ENCODE measurements at places on chromosomes 3 and 15.

- DNase-seq, result no peak
Measured at GRCh38 chr15:79970624-79971434, at the start of gene BCL2A1. Gene BCL2A1, minus strand, starts transcription at chr15:79971196. Its CDS starts 77 bp downstream, at chr15:79971119.

GRCh38 chr3:62672270-62672987 is 202.8 kb downstream of the CADPS start:
- no peak for DNase-seq

DNA sequence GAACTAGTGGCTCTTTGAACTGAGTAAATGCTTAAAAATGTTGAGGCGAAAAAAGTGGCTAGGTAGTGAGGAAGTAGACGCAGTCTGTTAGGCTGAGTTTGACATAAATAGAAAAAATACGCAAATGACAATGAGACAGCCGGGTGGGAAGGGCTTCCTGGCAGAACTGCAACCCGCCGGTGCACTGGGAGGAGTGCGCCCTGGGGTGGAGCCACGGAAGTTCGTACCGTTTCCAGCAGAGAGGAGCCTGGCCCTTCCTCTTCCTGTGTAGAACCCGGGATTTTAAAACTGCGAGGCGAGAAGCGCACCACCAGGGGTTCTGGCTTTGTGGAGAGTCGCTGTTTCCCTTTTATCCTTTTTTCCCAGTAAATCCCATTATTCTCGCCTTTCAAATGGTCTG is 602.6 kb downstream of the PYDC2 start:
- DNase-seq, result no peak

DNA sequence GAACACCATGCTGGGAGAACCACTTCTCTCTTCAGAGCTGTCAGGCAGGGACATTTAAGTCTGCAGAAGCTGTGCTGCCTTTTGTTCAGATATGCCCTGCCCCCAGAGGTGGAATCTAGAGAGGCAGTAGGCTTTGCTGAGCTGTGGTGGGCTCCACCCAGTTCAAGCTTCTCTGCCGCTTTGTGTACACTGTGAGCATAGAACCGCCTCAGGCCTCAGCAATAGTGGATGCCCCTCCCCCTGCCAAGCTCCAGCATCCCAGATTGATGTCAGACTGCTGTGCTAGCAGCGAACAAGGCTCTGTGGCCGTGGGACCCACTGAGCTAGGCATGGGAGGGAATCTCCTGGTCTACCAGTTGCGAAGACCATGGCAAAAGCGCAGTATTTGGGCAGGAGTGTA is 121.6 kb downstream of the NFKBIZ start:
- DNase-seq, result no peak

- no peak for DNase-seq
Measured at GRCh38 chr3:37347941-37348340, 173.6 kb upstream of the LRRFIP2 start.

- DNase-seq, result no peak
Measured at GRCh38 chr15:26868029-26868685, 1.3 kb downstream of the GABRA5 start.

GRCh38 chr3:49534581-49535441 is 19.5 kb upstream of the BSN start:
- DNase-seq, result no peak

DNA sequence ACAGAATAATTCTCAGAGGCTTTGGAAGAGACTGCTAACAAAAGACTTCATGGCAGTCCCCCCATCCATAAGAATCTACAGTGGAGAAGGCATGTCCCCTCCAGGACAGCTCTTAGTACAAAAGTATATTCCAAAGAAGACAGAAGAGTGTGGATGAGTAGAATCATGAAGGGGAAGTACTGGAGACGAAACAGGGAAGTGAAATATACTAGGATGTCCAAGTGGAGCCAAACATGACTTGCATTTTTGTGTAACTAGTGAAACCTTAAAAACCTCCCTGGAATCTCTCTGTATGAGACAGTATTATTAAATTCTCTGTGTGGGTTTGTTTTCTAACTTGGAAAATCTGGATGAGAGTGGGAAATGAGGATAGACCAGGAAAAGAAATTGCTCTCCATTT is 312.4 kb downstream of the RSL24D1 start:
- no peak for DNase-seq

DNA sequence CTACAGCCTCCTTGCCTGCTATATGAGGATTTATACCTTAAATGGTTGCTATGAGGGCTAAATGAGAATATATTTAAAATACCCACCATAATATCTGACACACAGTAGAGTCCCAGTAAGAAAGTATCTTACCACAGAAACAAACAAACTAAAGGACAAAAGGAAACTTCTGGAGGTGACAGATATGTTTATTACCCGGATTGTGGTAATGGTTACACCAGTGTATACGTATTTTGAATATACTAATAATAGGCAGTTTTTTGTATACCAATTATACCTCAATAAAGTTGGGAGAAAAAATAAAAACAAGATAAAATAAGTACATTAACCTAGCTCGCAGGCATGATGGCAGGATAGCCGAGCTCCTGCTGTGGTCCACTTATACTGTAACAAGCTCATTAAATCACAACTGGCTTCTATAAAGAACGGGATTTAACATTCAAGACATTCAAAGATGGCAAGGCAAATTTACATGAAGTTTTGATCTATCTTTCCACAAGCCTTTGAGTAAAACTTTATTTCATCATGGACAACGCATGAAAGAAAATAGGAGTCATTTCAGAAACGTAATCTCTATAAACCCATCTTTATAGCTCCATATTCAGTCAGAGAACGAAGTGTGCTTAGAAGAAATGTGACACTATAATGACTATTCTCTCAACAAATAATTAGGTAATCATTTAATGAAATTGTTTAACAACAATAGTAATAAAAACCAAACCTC is 1.5 kb downstream of the RPN1 start:
- no peak for DNase-seq

DNA sequence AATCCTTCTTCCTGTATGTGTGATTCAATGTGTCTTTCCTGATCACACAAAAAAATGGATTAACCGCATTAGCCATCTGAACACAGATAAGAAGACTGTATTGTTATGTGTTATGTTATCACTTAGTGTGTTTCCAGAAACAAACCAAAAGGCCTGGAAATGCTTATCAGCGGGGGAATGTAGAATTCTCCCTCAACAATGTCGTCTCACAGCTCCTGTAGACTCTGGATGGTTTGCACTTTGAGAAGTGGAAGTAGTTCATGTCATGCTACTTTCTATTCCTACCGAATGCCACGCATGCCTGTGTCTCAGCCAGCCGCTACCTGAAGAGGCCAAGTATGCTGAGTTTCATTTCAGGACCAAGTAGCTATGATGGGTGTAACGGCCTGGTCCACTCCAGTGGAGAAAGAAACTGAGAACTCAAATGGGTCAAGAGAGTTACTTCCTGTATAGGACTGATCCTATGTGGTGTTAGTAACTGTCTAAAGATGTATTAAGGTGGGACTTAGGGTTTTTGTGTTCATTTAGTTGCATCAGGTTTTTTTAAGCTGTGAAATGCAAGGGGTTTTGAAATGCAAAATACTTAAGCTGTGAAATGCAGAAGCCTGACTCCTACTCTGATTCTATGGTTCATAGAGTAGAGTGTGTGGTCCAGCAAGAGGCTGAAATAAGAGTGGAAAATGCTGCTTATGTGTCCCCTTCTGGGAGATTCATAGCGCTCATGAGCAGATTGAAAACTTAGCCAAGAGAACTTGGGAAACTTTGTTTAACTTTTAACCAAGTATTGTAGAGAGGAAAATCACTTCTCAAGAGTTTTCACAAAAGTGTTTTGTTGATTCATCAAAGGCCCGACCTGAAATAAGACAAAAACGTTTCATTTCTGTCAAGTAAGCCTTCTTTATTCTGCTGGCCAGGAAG is 118.5 kb upstream of the LMOD3 start:
- DNase-seq, result no peak

- peak; percentile 54 for DNase-seq
Measured at GRCh38 chr3:159775372-159775961, 213.2 kb upstream of the IL12A start.

DNA sequence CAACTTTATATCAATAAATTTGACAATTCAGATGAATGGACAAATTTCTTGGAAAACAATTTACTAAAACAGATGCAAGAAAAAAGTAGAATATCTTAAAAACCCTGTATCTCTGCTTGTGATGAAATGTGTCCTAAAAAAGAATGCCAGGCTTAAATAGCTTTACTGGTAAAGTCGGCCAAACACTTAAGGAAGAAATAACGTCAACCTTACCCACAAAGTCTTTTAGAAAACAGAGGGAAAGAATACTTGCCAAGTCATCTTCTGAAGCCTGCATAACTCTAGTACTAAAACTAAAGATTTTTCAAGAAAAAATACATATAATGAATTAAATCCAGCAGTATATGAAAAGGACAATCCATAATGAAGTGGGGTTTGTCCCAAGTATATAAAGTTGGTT is 111.1 kb downstream of the RASA2 start:
- no peak for DNase-seq

- no peak for DNase-seq
Measured at GRCh38 chr15:62552444-62552843, 387.4 kb upstream of the C2CD4B start.

DNA sequence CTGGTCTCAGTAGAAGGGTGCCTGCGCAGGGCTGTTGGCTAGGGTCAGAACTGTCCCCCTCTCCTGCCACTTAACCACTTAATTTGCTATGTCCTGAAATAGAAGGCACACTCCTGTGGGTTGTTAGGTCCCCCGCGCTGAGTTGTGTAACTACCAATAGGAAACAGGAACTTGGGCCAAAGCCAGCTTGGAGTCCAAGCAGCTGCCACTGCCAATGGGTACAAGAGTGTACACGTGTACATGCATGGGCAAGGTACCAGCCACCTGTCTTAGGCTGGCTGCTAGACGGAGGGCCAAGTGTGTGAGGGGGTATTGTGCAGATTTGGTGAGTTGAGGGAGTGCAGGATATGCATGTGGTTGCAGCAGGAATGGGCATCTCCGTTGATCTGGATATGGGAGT is 29.7 kb upstream of the POLG start:
- DNase-seq, result no peak

- DNase-seq, result no peak
Measured at GRCh38 chr3:186178412-186178811, 69.5 kb upstream of the ETV5 start.

GRCh38 chr3:135860761-135861160 is 104.8 kb upstream of the PPP2R3A start:
- DNase-seq, result no peak

- DNase-seq, result no peak
Measured at GRCh38 chr3:25536521-25537391, 108.7 kb downstream of the RARB start.

DNA sequence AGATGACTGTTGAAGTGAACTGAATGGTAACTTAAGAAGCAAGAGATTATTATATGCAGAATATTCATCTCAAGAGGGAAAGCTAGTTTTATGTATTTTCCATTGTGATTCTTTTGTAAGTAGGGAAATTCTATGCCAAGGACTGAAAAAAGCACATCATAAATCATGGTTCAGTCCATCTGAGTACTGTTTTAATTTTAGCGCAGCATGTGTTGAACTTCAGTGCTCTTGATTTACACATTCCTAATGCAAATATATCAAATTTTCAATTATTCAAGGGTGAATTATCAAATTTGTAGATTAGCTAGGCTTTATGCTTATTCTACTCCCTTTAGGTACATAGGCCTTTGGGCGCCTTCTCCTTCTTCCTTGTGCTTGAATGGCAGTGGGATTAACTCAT is 50.3 kb upstream of the TCF12 start:
- DNase-seq, result no peak

- DNase-seq, result no peak
Measured at GRCh38 chr3:29971895-29972294, 634.5 kb upstream of the TGFBR2 start.

DNA sequence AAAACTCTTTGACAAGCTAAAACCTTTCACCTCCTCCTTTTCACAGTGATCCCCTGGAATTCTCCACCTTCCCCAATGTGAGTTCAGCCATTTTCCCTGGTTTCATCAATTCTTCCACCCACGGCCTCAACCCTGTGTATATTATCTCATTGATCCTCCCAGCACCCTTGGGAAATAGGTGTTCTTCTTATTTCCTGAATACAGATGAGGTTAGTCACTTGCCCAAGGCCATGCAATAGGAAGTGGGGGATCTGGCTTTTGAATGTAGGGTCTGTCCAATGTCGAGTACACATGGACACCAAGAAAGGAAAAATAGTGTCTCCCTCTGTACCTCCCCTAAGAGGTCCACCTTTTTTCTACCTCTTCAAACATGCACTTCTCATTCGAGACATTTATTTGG is 262.8 kb upstream of the ST8SIA2 start:
- DNase-seq, result no peak

DNA sequence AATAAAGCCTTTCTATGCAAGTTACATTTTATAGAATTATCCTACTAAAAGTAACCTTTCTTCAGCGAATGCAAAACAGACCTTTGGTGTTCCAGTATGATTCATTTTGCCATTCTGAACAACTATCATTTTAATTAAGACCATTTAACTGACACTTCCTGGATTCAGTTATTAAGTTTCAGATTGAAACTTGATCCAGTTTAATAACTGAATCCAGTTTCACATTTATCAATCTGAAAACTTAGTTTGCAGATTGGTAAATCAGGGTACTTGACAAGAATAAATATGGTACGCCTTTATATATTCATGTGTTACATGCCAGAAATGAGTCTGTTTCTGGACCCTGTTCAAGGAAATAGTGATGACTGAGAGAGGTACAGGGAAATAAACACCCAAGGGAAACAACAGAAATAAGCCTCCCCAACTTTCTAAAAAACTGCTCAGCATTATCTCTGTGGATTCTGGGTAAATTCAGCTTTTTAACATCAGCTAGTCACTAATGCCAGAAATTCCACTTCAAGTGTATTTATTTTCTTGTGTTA is 23.3 kb upstream of the NFKBIZ start:
- DNase-seq, result no peak

DNA sequence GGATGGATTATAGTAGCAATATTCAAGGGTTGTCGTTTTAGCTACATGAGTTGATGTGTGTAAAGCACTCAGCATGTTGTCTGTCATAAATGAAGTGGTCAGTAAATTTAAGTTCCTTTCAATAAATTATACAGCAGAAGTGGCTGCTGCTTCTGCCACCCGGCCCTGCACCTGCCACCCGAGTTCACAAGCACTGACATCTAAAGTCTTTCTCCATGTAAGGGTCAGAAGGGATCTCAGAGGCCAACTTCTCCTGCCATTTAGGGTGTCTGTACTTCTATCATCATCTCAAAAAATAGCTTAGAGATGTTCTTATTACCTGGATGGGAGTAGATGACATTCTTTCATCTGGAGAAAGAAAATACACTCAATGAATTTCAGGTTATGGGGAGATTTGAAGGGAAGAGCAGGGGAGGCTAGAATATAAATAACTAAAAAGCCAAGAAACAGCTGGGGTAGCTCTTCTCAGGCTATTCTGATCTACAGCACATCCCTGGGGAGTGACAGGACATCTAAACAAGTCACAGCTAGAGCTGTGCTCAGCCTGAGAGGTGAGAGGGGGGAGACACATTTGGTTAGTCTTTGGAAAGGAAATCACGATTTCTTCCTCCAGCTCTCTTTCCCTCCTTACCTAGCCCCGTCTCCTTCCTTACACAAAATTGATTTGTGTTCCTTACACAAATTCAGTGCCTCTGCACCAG is 8.0 kb downstream of the GCSAM start:
- no peak for DNase-seq
